A673 (cell line): ENCODE measurements at places on chromosomes 2 and 18.
A peak's percentile ranks its signal among the peaks of the same experiment; 100 is the strongest.

DNA sequence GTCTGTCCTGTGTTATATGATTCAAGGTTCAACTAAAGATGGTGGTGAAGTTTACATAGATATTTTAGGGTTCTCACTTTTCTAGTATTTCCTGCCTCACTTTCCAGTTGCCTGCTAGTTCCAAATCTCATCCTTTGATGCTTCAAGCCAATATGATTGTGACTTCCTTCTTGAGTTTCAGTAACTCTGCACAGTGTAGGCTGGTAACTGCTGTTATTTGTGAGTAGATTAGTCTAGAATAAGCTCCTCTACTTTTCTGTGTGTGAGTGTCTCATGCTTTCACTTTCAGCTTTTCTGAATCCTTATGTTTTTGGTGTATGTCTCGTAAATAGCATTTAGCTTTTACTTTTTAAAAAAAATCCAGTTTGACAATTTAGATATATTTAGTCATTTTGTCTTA is 42.6 kb downstream of the GALNT1 start:
- DNase-seq = no peak

DNA sequence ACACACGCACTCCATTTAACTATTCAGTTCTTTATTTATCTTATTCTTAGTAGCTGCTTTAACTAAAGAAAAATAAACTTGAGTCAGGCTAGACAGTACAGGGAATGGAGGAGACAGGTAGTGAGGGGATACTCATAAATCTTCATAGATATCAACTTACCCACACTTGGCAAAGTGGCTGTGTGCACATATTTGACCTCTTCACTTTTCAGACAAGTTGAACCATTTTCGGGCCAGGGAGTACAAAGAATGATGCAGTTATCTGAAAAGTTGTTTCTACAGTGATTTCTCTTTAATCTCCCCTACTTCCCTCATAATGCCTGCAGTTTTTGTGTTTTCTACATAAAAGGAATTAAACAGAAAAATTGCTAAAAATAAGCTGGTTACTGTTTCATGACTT is 307.5 kb downstream of the GULP1 start:
- no peak for DNase-seq

GRCh38 chr18:9612977-9613376 is 1.4 kb downstream of the PPP4R1 start:
- DNase-seq = no peak

DNA sequence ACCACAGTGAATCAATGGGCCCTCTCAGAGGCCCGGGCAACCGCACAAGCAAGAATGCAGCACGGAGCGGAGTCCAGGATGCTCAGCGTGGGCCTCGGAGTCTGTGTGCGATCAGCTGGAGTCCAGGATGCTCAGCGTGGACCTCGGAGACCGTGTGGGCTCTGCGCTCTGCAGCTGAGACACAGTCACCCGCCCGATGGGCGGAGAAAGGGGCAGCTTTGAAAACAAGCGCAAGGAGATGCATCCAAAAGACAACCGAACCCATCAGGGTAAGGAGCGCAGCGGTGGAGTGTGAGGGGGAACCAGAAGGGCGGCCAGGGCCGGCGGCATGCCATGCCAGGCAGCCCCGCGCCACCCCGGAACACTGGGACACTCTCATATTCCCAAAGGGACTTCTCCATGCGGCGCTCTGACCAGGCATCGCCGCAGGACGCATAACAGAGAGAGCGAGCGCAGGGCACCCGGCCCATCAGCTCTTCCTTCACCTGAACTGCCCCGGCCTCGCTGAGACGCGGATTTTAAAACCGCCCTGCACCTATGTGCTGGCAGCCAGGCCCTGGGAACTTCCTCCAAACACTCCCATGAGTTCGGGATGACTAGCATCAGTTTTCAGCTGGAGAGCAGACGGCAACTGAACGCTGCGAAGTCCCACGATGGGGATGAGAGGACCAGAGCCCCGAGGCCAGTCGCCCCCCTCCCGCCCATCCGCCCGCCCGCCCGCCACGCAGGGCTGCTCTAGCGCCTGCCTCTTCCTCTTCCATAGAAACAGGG is 44.7 kb downstream of the MC5R start:
- no peak for DNase-seq

DNA sequence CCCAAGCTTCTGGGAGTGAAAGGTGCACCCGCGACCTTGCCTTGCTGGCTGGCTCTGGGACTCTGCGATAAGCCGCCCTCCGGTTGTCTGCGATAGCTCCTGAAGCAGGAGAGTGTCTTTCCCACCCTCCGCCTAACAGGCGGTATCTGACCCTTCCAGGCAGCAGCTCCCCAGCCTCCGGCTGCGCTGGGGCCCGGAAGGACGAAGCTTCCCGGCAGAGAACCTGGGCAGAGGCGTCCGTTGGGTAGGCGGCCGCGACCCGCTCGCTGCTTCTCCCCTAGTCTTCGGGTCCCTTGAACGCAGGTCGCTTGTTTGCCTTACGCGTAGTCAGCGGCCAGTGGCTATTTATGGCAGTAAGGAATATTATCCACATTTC is 446 bp upstream of the RHBDD1 start:
- DNase-seq = no peak

DNA sequence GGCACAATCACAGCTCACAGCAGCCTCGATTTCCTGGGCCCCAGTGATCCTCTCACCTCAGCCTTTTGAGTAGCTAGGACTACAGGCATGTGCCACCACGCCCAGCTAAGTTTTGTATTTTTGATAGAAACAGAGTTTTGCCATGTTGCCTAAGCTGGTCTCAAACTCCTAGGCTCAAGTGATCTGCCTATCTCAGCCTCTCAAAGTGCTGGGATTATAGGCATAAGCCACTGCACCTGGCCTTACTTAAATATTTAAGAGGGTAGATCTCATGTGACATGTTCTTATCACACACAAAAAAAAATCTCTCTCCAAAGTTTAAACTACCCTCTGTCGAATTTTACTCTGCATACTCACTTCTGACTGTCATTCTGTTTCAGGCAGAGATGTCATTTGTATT is 75.4 kb upstream of the CHRNA1 start:
- no peak for DNase-seq

DNA sequence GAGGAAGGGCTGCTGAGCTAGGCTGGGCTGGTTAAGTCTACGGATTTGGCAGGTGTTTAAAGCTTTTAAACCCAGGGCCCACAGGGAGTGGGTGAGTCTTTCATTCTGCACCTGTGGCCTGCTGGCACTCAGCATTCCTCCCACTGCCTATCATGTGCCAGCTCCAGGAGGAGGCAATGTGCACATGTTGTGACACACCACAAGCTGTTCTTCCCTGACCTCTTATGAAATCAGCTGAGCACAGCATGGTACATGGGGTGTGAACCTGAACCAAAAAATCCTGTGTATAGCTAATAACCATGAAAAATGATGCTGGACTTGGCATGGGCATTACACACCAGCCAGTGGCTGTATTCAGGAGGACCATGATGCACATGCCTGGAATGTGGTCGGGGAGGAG is 297.9 kb upstream of the MMADHC start:
- no peak for DNase-seq

DNA sequence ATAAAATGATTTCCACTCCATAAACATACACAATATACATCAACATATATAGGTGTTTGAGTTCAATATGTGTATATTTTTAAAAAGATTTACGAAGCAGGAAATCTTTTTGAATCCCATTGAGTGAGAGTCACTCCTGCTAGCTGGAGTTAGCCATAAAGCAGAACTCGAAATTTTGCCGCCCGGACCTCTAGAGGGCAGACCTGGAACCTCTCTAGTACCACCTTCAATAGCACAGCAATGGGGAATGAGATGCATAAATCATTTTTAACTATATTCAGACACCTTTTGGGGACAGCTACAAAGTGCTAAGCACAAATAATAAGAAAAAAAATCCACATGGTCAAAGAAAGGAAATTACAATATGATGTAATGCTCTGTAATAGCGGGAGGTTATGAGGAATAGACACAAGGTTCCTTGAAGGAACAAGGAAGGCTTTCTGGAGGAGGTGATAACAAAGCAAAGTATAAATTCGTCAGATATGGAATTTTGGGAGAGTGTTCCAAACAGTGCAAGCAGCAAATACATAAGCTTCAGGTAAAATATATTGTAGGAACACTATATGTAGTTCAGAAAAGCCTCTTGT is 533.4 kb downstream of the ERBB4 start:
- peak; percentile 83 for DNase-seq

DNA sequence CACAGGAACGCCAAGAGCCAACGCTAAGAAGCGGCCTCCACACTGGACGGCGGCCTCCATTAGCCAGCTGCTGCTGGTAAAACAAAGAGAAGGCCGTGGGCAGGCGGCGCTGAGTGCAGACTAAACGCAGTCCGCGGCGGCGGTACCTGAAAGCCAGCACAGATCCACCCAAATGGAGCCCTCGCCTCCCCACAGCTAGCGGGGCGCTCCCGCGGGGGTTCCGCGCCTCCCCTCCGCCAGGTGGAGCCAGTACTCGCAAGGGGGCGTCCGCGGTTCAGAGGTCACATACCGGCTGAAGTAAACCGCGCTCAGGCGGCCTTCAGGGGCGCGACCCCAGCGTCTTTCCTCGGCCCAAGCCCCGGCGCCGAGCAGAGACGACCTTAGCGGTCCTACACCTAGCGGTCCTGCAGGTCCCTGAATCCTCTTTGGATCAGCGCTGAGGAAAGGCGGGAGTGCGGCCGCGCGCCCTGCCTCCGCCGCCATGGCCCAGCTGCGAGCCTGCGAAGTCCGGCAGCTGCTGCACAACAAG is 293.1 kb upstream of the ERBB4 start:
- no peak for DNase-seq

DNA sequence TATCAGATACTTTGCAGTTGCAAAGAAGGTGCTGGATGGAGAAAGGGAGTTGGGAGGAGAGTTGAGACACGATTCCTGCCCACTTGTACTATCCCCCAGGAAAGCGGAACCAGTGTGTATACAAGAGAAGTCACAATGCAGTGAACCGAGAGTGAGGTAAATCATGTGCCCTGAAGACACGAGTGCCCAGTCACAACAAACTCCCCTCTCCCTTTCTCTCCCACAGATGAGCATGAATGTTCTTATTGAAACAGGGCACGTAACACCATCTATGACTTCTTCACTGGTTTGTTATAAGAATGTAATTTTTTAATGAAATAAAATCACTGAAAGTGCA is 155.7 kb downstream of the IRS1 start:
- DNase-seq = no peak

- DNase-seq = peak; percentile 83
Measured at GRCh38 chr2:199488772-199489400, 31.1 kb upstream of the SATB2 start.

- no peak for DNase-seq
Measured at GRCh38 chr2:20988905-20989304, 55.0 kb downstream of the APOB start.

DNA sequence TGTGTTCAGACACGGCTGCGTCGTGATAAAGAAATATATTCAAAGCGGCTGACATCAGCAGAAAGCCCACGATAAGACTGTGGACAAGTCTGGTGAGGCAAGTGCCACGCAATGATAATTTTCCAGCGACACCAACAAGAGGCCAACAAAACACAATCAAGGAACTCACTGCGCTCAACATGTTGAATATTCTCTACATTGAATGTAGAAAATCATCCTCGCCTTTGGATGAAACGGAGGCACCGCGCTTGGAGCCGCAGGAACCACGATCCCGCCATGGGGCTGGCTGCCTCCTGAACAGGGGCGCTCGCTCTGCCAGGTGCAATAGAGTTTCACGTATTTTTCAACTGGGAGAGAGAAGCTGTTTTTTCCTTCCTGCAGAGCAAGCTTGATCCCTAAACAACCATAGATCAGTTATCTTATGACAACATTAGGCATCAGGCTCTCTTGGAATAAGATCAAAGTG is 220.3 kb downstream of the ATAD2B start:
- no peak for DNase-seq

GRCh38 chr2:119136093-119136492 is 22.5 kb downstream of the C1QL2 start:
- no peak for DNase-seq

DNA sequence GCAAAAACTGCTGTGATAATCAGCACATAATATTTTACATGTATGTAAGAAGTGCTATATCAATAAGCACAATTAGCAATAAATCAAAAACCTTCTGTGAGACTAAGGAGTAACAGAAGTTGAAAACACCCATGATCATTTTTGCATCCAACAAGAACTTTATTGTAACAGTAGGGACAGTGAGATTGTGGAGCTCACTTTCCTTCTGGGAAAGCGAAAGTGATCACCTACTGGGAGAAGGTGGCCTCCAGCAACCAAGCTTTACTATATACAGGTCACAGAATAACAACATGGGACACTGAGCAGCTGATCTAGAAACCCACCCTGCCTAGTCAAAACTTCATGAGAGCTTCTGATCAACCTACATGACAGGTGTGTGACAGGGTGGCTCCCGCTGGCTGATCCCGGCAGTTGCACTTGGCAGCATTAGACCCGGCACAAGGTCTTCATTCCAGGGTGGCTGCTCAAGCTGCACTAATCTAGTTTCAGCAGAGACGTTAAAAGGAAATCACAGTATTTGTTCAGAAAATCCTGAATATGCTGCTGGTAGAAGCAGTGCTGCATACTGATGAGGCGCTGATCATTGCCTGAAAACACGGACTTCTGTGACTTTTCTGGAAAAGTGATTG is 63.5 kb upstream of the ARL5A start:
- DNase-seq = no peak

- DNase-seq = peak; percentile 42
Measured at GRCh38 chr2:55099878-55100820, 49.9 kb upstream of the RTN4 start.

DNA sequence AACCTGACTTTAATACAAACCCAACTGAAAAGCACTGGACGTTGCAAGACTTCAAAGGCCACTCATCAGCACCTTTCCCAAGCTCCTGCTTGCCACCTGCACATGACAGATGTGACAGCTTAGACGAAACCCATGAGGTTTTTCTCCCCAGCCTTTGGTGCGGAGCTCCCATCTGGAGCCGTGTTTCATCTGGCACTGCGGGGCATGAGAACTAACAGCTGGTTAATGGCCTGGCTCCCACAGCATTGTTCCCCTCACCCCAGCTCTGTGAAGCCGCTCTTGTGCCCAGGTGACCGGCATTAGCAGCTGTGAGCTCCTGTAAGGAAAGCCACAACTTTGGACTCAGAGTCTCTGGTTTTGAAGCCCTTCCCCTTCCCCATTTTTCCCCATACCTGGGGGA is 50.9 kb downstream of the GALR1 start:
- DNase-seq = no peak

- DNase-seq = no peak
Measured at GRCh38 chr2:20589975-20590703, 60.8 kb downstream of the HS1BP3 start.

DNA sequence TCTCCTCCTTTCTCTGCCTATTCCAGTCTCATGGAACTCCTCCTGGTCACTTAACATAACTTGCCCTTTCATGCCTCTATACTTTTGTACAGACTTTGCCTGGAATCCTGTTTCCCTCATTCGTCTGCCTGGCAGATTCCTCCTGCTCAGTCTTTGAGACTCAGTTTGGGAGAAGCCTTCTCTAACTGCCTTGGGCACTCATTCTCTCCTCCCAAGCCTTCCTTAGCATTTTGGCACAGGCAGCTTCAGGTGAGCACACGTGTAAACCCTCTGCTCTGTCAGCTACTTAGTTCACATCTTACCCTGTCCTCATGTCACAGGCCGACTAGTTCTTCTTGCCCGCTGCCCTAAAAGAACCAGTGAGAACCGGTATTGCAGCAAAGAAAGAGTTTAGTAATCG is 6.0 kb upstream of the FAM98A start:
- no peak for DNase-seq

- no peak for DNase-seq
Measured at GRCh38 chr18:1357724-1358123, 453.1 kb downstream of the ADCYAP1 start.
